AG10803 (cell line): ENCODE measurements at places on chromosomes 2 and 18.

DNA sequence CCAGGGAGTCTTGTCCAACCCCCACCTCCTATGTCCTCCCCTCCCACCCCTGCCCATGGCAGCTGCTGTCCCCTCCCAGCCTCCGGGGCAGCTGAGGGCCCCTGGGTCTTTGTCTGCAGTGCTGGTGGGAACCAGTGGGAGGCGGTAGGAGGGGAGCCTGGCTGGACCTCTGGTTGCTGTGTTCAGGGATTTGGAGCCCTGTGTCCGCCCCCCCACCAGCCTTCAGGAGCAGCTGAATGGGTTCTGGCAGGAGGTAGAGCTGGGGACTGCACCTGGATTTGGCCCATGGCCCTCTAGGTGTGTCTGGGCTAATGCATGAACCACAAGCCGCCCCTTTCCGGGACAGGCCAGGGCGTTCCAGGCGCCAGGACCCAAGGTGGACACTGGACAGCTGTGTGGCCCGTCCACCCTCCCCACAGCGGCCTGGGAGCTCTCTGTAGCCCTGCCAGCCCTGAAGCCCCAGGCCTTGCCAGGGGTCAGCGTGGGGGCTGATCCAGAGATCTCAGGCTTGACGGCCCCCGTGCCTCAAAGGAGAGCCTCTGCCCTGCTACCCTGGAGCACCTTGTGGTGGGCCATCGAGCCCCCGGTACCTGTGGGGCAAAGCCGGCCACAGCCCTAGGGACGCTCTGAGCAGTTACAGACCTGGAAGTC is 25.4 kb downstream of the GPC1 start:
- no peak for DNase-seq

DNA sequence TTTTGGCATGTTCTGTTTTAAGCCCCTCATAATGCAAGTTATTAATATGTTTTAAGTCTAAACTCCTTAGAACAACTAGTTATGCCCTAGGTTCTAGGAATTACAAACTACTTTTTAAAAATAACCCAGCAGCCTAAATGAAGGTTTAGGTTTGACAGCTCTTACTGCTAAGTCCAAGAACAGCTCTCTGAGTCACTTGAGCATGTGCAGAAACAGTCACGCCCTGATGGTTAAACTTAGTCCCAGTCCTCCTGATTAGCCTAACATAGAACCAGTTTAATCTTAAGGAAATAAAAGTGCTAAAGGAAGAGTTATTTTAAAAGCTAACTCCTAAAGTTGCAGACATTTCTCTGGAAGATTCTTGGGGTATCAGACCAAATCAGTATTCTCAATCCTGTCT is 72.5 kb downstream of the RMDN2 start:
- no peak for DNase-seq

- no peak for DNase-seq
These were observed 45.7 kb upstream of the ALPP start for GRCh38 chr2:232332940-232333259.

- no peak for DNase-seq
These were observed 71.3 kb downstream of the TNFRSF11A start for GRCh38 chr18:62396381-62396780.

DNA sequence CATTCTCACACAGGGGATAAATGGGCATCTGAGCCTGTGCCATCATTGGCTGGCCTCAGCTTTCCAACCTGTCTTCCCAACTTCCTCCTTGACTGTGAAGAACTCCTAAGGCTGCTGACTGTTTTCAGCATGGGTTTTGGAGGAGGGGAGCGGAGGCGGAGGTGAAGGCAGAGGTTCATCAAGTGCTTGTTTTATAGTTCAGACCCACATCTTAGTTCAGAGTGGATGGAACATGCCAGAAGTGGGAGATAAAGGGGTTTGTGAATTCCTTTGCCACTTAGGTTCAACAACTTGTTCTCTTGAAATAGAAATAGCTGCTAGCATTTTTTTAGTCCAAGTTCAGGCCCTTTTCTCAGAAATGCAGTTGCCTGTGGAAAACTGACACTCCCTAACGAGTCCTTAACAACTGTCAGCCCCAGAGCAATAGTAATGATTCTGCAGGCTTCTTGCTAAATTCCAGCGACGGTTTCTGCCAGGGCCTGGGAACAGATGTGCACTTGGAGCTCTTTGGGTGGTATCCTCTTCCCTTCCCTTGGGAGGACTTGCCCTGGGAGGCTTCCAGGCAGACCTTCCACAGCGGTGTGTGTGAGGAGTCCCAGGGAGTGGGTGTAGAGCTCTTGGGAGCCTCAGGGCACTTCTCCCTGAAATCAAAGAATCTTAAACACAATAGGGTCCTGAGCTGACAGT is 30.1 kb upstream of the ITGA6 start:
- DNase-seq, result peak; percentile 83

- no peak for DNase-seq
These were observed 26.5 kb downstream of the PSD4 start for GRCh38 chr2:113200236-113200635.

GRCh38 chr2:42967959-42968674 is 175.7 kb upstream of the HAAO start:
- DNase-seq, result peak; percentile 93

DNA sequence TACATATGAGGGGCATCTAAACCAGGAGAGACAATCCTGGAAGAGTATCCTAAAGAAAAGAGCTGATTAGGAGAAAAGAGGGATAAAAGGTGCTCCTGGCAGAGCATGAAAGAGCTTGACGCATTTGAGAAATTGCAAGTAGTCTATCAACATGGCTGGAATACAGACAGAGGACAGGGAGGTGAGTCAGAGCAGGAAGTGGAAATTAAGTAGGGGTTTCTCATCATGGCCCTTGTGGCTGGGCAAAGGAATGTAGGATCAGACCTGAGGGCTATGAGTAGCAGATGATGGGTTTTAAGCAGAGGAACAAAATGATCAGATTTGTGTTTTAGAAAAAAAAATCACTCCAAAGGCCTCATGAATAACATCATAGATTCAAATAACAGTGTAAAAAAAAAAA is 49.2 kb upstream of the UGP2 start:
- peak; percentile 87 for DNase-seq

- no peak for DNase-seq
These were observed 1005.7 kb upstream of the PIK3C3 start for GRCh38 chr18:40949114-40949950.

GRCh38 chr2:26769089-26769761 is 5.1 kb downstream of the SLC35F6 start:
- peak; percentile 58 for DNase-seq

- DNase-seq, result no peak
These were observed 367.2 kb upstream of the KCNH7 start for GRCh38 chr2:163205589-163206254.

DNA sequence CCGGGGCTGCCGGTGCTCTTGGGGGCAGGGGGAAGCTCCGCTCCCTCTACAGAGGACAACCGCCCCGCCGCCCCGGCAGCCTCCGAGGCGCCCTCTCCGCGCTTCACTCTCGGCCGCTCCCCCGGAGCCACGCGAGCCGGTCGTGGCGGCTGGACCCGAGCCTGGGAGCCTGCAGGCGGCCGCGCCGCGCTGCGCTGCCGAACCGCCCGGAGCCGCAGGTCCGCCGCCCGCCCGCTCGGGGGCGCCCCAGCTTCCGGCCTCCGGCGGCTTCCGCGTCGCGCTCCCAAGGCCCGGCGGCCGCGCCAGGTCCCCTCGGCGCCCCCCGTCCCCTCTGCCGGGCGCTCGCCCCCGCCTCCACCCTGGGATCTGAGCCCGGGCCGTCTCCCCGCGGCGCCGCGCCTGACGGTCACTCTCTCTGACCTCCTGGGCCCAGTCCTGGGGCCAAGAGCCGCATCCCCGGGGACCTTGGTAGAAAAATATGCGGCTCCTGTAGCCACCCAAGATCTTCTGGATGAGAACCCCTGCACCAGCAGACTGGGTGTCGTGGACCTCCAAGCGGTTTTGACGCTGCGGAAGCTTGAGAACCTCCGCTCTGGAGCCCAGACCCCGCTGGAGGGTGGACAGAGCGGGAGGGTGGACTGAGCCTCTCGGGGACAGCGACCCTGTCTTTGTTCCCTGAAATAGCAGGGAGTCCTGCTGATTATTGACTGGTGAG is 44.3 kb downstream of the SERTAD2 start:
- DNase-seq, result peak; percentile 51

DNA sequence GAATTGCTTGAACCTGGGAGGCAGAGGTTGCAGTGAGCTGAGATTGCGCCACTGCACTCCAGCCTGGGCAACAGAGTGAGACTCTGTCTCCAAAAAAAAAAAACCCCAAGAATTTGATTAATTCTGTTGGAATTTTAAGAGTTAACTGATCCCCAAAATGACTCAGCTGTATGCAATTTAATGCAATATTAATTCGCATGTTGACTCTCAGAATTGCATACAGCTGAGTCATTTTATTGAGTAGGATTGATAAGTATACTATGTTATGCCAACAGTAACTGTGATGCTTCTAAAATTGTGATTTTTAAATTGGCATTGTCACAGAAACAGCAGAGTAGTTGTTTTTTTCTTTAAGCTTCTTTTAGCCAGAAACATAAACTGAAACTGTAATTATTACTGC is 19.6 kb downstream of the MSH2 start:
- peak; percentile 57 for DNase-seq

DNA sequence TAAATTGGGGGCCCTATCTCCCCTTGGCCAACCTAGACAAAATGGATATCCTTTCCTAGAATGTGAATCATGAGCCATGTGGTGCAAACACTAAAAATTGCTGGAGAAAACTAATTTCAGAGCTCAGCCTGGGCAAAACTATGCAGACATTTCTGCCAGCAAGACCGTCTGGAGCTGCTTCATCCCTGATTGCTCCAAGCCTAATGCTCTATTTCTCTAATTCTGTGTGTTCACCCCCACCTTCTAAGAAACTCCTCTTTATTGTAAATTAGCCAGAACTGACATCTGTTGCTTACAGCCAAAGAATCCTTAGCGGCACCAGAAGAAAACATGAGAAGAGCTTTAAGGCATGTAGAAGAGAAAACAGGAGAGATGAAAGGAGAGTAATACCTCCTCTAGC is 337.7 kb upstream of the CHAC2 start:
- DNase-seq, result peak; percentile 41

DNA sequence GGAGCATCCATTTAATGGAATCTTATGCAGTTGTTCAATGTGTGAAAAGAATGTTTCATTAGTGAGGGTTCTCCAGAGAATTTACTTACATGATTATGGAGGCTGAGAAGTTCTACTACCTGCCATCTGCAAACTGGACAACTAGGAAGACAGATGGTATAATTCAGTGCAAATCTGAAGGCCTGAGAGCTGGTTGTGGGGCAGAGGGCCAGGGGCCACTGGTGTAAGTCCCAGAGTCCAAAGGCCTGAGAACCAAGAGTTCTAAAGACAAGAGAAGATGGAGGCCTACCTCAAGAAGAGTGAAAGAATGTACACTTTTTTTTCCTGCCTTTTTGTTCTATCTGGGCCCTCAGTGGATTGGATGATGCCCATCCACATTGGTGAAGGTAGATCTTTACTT is 114.8 kb downstream of the DDX1 start:
- no peak for DNase-seq

GRCh38 chr2:41903474-41904135 is 144.2 kb upstream of the PKDCC start:
- DNase-seq, result peak; percentile 60

GRCh38 chr2:29478641-29479040 is 363.4 kb downstream of the CLIP4 start:
- no peak for DNase-seq

DNA sequence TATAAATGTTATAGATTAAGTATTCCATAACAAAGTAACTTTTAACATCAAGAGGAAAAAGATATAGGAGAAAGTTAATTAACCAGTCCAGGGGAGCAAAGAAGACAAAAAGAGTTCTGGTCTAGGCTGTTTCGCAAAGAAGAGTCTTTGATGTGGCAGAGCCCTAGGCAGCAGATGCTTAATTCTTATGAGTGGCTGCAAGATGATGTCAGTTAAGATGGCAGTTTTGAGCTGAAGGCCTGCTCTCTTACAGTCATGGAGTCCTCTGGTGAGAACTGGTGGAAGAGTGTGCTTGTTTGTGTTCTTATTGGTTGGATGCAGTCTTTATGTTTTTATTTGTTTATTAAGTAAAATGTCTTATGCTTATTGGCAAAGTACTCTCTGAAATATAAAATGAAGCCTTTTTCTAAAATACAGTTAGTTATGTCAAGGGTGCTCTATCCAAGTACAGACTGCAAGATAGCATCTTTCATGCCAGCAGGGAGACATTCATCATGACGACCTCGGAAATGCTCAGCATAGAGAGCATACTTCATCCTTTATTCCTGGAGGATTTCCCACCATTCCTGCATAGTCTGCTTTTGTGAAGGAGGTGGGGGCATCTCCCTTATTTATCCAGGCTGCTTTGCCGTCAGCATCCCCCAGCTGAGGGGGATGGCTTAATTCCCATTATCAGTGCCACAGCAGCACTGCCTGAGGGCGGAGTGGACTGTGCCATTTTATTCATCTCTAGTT is 38.9 kb upstream of the SERPINE2 start:
- peak; percentile 49 for DNase-seq

GRCh38 chr18:25062720-25063119 is 289.2 kb downstream of the ZNF521 start:
- no peak for DNase-seq

DNA sequence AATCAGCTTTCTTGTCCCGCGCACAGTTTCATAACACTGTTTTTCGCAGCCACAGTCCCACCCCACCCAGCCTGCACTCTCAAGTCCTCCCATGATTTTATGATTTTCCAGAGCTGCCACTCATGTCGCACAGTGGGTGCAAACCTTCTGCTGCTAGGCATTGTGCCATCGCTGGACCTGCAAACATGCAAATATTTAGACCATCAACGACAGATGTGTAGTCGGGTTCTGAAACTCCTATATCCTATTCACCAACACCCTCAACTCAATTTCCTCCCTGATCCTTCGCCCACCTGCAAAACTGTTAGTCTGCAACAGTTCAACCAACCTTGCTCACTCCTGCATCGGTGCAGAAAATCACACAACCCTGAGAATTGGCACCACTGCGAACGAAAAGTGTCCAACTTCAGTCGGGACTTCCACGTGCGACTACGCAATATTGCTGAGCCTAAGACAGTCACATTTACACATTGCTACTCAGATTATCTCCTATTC is 871 bp upstream of the ALS2 start:
- DNase-seq, result peak; percentile 9

DNA sequence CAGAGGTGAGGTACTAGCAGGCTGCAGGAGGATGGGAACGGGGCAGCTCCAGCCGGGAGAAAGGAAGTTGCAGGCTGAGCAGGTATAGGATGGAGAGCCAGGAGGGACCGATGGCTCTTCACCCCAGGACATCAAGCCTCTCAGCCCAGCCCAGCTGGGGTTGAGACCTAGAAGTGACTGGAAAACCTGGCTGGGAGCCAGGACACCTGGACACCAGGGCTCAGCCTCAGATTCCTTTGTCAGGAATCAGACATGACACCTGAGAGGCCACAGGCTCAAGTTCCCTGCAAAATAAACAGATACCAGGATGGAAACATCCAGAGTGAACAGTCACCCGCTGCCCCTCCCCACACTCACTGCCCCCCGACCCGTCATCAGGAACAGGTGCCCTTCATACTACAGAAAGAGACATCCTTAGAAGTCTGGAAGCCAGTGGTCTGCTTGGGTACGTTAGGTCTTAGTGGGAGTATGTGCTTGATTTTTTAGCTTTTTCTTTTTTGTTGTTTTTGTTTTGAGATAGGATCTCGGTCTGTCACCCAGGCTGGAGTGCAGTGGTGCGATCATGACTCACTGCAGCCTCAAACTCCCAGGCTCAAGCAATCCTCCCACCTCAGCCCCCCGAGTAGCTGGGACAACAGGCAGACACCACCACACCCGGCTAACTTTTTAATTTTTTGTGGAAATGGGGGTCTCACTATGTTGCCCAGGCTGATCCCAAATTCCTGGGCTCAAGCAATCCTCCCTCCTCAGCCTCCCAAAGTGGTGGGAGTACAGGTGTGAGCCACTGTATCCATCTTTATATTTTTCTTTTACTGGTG is 95.7 kb upstream of the STPG4 start:
- DNase-seq, result no peak

- no peak for DNase-seq
These were observed 29.3 kb downstream of the FHOD3 start for GRCh38 chr18:36326771-36327170.
